Midbrain (tissue), 1 donor: ENCODE measurements at places on chromosomes 16 and 17.

GRCh38 chr17:18040261-18040858 lies 1.2 kb downstream of the GID4 start:
- no peak for DNase-seq

DNA sequence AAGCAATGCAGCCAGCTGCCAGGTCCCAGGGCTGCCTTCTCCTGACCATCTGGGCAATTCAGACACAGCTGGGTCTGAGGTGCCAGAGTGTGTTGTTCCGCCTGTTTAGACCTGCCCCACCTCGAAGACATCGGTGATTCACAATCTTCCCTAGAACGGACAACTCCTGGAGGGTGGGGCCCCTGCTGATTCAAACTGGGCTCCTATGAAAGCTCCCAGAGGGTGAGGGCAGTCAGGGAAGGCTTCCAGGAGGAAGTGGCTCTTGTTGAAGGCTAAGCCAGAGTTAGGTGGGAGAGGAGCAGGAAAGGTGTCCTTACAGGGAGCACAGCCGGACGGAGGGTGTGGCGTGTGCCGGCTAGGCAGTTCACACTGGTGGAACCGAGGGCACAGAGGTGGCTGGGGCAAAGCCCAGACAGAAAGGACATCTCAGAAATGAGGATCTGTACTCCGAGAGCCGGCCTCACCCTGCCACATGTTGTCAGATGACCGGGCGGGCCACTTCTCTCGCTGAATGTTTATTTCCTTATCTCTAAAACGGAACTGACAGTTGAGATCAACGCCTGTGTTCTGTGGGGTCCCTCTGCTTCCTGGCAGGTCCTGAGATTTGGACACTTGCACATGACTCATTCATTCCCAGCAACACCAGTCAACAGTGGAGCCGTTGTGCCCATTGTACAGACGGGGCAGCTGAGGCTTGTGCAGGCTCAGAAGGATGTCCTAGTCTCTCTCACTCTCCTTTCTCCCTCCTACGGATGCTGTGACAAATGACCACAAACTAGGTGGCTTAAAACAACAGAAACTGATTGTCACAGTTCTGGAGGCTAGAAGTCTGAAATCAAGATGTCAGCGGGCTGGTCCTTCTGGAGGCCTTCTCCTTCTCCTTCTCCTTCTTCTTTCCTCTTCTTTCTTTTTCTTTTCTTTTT lies 26.9 kb upstream of the LITAF start:
- DNase-seq, result peak; percentile 19

DNA sequence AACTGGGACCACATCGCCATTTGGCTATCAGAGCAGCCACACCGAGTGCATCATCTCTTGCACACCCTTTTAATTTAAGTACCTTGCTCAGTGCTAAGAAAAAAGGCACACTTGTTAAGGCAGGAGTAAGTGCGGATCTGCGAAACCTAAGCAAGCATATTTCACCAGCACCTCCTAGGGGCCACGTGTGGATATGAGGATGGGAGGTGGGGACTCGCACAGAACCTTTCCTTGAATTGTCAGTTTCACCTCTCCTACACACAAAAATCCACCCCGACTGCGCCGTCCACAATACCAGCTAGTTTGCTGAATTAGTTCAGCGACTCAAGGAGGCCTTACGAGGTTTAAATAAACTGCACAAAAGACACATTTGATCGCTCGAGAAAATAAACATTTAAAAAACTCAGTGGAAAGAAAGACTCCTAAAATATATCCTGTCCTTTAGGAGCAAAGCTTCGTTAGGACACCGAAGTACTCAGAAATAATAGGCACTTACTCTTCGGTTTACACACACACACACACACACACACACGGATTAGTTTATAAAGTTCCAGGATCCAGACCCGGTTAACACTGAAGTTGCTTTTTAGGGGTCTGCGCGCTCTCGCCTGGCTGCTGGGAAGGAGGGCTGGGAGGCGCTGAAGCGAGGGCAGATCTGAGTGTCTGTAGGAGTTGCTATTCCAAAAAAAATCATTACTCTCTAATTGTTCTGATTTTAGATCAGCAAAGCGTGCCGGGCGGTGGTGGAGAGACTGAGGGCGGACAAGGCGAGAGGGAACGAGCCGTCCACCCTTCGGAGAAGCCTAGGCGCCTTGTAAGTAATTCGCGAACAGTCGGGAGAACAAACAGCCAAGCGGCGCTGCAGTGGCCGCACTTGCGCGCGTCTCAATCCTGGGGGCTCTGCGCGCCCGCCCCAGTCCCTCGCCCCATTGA lies 1.0 kb upstream of the KCNJ2 start:
- peak; percentile 79 for DNase-seq

GRCh38 chr17:50289991-50290702 lies 15.9 kb downstream of the TMEM92 start:
- peak; percentile 15 for DNase-seq

DNA sequence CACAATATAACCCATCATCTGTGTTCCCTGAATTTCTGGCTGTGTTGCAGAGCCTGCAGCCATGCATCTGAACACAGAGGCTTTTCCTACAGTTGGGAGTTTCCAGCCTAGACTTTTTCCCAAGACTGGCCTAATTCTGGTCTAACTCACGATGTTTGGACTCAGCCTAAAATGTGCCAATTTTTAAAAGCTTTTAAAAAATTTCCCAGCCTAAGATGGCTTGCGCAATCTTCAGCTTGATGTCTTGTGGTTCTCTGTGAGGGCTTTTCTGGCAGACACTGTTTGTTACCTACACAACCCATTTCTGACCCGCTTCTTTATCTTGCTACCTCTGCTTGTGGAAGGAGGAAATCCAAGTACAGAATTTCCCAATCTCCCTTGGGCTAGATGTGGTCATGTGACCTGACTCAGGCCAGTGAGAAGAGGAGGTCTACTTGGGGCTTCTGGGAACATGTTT lies 72.7 kb upstream of the GAS7 start:
- DNase-seq, result no peak

DNA sequence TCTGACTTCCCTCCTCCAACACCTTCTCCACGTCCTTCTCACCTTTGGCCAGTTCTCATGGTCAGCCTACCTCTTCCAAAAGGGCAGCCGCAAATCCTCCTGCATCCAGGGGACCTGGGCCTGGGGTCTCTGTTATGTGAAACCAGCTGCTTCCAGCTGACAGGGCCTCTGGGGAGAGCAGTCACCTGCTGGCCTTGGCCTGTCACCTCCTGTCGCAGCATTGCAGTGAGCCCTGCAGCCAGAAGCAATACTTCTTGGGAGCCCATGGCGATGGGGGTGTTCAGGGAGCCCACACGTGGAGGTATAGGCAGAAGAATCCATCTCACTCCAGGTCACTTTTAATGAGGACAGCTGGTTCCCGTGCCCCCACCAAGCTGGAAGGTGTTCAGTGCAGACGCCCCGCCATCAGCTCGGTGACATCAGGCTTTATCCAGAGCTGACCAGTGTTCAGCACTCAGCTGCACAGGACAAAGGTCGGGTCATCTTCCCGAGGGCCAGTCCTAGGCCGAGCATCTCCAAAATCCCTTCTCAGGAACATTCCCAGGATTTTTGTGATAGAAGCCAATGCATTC lies 1.7 kb upstream of the SLC47A2 start:
- no peak for DNase-seq

GRCh38 chr17:72460711-72461110 lies 339.9 kb downstream of the SOX9 start:
- no peak for DNase-seq

DNA sequence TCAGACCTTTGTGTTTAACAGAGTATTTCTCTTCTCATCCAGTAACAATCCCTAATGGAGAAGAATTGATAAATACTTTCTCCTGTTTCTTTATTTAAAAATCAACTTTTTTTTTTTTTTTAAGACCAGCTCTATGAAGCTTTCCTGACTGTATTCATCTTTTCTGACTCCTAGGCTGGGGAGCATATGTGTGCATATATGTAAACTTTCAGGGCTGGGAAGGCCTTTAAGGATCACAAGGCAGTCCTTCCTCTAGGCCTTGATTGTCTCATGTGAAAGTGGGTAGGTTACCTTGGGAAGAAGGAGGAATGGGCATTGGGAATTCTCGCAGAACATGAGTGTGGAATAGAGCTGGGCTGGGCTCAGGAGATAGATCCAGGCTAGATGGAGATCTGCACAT lies 292.9 kb upstream of the SALL1 start:
- DNase-seq, result no peak

GRCh38 chr17:4142107-4142900 lies 526 bp downstream of the ZZEF1 start:
- DNase-seq, result no peak

- peak; percentile 20 for DNase-seq
Measured at GRCh38 chr17:64920026-64920418, 744 bp upstream of the LRRC37A3 start.

DNA sequence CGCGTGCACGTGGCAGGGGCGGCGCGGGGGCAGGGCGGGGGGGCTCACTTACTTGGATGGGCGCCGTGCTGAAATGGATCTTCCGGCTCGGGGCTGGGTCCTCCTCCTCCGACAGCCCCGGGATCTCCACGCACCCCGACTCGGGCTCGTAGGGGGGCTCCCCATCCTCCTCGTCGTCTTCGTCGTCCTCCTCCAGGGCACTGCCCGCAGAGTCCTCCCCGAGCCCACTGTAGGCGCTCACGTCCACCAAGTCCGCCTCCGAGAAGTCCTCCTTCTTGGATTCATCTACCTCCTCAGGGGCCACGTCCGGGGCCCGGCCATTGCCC lies 1.4 kb downstream of the PPP1R9B start:
- no peak for DNase-seq

DNA sequence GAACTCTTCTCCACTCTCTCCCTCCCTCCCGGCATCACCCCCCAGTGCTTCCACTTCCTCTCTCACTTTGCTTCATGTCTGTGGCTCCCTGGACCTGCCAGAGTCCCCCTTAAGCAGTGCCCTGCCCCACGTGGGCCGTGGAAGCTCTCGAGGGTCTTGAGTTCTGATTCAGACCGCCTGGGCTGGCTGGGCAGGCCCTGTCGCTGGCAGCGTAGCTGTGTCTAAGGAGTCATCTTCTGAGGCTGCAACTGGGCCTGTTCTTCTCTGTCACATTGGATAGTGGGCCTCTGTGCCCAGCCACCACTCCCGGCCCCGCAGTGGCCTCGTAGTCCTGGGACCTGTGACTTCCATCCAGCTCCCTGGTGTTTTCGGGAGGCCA lies 30.7 kb downstream of the MNT start:
- no peak for DNase-seq

DNA sequence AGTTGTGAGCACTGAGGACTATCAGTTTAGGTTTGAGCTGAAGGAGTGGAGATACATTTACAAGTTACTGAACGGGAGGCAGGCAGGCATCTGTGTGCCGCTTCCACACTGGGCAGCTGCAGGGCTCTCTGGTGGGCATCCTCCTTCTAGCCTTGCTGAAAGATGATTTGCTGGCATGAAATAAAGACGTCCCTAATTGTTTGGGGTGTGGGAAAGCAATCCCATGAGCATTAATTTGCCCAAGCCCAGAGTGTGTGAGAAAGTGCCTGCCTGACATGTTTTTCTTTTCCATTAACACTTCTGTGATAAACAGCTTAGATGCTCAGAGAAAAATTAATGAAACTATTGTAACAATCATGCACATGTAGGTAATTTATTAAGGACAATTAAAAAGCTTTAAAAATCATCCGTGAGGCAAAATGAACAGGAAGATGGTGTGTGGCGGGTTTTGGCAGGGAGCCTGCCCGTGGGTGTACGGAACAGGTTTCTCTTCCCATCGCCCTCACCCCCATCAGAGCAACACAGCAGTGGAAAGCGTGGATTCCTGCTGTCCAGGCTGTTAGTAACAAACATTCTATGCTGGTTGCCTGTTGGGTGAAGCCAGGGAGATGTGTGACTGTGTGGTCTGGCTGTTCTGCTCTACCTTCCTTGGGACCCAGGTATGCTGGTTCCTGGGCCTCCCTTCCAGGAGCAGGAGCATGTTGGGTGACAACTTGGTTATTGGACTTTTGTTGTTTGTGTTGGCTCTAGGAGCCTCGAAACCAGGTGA lies 191.9 kb downstream of the MSI2 start:
- DNase-seq, result no peak

GRCh38 chr17:17305281-17305801 lies 2.2 kb downstream of the NT5M start:
- DNase-seq, result no peak

- DNase-seq, result no peak
Measured at GRCh38 chr16:30755955-30756780, 5.7 kb downstream of the CFAP119 start.

DNA sequence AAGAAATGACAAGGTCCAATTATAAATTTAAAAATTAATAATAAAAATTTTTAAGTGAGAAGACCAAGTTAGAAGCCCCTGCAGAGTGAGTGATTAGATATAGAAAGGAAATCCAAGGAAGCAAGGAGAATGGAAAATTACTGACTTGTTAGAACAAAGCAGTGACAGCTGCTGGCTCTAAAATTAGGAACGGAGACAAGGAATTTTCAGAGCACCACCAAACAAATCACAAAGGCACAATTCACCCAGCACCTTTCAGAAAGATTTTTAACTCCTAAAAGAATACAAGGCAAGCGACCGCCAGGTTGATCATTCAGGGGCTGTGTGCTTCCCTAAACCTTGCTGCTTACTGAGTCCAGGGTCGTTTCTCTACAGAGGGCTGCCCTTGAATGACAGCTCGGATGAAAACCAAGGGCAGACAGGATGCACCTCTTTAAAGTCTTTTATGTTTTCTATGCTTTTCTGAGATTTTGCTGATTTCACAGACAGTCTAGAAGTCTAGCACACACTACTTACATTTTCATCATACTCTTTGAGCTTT lies 45.4 kb upstream of the GINS3 start:
- DNase-seq, result no peak

- no peak for DNase-seq
Measured at GRCh38 chr17:58339755-58340404, 11.3 kb upstream of the TSPOAP1 start.

DNA sequence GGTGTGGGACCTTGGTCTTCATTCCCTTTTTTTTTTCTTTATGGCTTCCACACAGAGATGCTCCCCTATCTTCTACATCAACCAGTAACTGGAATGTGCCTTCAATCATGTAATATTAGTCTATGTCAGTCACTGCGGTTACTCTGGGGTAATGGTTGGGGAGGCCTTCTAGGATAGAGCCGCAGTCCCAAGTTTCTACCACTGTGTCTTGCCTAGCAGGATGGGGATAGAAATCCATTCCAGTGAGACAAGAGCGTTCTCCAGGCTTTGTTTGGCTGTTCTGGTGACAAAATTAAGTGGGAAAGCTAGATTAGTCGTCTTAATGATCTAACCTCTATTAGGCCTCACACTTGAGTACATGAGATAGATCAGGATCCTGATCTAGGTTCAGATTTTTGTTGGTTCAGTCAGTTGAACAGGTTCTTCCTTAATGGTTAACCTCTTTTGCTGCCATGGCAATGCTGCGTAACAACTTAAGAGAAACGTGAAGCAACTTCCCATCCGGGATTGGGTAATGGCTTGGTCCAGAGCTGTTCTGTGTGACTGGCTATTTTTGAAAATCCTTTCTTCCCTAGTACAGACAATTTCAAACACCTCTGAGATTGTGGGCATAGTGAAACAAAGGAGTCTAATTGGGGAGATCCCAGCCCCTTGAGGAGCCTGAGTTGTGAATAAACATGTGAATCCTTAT lies 8.7 kb downstream of the MSL1 start:
- DNase-seq, result no peak

- DNase-seq, result no peak
Measured at GRCh38 chr17:63500543-63501390, 22.4 kb upstream of the KCNH6 start.

GRCh38 chr16:7405166-7405565 lies 72.5 kb downstream of the RBFOX1 start:
- DNase-seq, result peak; percentile 27
